Stimulated activated CD4-positive, alpha-beta T cell treated with anti-CD3 and anti-CD28 coated beads, Interleukin-15, amount 100 ng/mL, for 1 hour (primary cell): ENCODE measurements at places on chromosomes 12 and 14.

GRCh38 chr12:33323823-33324222 is 115.8 kb downstream of the SYT10 start:
- DNase-seq = no peak

DNA sequence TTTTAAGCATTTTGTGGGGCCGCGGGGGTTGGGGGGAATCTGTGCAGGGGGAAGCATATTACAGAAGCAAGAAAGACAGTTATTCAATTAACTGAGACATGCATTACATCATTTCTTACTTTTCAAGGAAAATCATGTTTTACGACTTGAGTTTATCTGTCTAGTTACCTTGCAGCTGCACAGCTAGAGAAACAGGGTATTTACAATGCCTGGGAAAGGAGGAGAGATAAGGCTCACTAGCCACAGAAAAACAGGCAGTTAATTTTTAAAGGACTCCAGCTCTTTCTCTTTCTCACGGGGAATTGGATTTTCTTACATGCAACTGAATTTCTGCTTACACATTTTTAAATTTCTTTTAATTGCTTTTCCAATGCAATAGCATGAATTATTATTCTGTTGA is 22.2 kb downstream of the FCF1 start:
- no peak for DNase-seq

DNA sequence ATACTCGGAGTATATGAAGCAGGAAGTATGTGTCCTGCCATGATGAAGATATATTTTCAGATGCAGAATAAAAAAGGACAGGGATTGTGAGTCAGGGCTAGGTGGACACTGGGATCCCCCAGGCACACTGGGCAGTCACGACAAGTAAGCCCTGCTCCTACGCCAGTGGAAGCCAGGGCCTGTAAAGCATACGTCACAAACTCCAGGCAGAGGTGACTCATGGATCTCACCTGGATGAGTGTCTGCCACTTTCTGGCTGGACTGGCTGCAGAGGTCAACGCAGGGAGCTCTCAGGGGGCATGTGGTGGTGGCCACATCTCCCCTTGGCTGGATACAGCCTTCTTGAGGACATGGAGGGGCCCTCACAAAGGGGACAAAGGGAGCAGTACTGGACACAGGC is 262.3 kb downstream of the GLT1D1 start:
- DNase-seq = no peak

DNA sequence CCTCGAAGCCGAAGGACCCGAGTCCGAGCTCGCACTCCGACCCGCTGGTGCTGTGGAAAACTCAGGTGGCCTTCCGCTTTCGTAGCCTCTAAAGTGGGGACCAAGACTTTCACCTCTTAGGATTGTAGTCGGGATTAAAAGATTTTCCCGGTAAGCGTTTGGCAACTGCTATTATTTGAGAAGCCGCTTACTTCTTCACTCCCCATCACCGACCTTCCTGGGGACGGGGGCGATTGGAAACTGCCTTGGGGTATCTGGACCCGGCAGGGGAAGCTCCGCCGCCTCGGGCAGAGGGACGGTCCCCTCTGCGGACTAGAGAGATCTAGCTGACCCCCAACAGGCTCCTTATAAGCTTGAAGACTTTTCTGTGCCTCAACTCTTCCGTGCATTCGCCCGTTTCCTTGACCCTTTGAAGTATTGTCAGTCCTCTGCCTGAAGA is 659 bp downstream of the TRAFD1 start:
- DNase-seq = no peak

GRCh38 chr12:69497308-69498026 is 27.3 kb downstream of the FRS2 start:
- no peak for DNase-seq

DNA sequence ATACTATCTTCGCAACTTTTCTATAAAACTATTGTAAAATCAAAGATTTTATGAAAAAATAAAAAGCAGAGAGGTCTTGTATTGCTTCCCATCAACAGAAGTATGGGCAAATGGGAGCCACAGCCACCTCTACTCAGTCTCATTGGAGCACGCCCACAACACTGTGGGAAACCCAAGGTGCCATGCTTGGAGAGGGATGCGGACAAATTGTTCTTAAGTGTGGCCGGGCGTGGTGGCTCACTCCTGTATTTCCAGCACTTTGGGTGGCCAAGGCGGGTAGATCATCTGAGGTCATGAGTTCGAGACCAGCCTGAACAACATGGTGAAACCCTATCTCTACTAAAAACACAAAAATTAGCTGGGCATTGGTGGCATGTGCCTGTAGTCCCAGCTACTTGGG is 498.2 kb upstream of the SOX5 start:
- DNase-seq = no peak

- DNase-seq = no peak
Observed at GRCh38 chr14:35394326-35395013, 10.1 kb downstream of the NFKBIA start.

DNA sequence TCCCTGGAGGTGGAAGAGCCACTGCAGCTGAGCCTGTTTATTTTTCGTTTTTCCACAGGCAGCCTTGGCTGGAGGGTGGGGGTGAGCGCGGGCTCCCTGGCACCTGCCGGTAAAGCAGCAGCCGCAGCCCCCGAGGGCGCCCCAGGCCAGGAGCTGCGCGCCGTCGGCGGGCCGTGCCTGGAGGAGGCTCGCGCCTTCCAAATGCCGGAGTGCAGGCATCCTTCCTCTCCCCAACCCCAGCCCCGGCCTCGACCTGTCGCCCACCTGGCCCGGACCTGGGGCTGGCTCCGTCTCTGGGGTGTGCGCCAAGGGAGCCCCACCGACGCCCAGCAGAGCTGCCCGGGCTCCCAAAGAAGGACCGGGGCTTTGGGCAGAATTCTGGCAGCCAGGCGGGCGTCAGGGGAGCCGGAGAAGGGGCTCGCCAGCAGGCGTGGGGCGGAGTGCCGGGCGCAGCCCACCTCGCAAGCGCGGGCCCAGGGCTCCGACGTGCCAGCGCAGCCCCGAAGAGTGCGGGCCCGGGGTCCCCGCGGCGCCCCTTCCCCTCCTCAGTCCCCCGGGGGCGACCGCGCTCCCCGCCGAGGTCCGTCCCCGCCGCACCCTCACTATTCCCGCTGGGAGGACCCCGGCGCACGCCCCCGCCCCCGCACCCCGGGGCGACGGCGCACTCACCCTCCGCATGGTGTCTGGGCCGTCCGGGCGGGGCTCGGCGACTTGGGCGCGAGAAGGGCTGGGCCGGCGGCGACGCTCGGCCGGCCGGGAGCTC is 130.3 kb downstream of the NDUFA12 start:
- no peak for DNase-seq

- DNase-seq = no peak
Observed at GRCh38 chr12:117036547-117036946, 62.7 kb downstream of the TESC start.

DNA sequence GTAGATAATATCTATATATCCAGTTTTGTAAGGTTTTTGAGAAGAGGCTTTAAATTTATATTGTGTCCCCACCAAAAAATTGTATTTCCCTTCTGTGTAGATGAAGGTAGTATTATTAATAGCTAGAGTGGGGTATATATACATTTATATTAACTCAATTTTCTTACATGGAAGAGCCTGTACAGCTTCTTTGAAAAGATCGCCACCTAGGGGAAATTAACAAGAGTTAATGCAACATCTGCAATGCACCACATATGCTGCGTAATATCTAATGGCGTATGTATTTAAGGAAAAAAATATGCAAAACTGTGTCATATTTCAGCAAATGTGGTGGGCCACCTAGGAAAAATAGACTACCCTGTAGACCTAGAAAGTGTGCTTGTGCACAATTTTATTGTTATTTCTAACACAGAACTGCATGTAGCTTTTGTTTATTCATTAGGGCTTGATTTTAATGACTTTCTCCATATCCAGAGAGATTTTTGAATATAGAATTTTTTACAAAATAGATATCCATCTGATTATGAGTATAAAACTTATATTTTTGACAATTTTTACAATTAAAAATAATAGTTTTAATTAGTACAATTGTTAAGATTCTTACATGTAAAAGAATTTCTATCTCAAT is 14.0 kb downstream of the CCER1 start:
- DNase-seq = no peak

- no peak for DNase-seq
Observed at GRCh38 chr14:22387776-22388241, 201.2 kb downstream of the DAD1 start.

- no peak for DNase-seq
Observed at GRCh38 chr14:73225496-73225895, 11.8 kb upstream of the PAPLN start.

DNA sequence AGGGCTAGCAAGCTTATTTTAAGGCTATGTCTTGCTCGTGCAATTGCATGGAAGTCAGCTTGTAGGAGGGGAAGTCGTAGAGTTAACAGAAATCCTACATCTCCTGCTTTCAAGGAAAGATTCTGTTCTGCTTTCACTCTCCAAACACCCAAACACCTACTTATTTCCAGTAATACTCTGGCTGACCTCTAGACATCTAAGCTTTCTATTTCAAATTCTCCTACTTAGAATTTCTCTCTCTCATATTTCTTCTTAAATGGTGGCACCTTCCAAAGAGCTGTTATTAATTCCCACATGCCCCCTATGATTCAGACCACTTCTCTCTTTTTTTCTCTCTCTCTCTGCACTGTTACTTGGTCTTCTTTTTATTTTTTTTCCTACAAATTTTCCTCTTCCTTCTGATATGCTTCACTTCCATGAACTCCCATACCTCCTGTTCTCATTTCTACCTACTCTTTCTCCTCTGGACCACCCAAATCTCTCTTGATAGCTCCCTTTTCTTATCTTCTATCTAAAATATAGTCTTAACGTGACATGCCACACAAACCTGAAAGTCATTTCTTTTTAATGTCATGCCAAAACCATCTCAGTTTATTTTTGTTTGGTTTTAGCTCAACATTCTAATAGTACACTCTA is 90.8 kb downstream of the RPS6KA5 start:
- DNase-seq = no peak

- no peak for DNase-seq
Observed at GRCh38 chr12:49339464-49339861, 2.5 kb upstream of the C1QL4 start.

DNA sequence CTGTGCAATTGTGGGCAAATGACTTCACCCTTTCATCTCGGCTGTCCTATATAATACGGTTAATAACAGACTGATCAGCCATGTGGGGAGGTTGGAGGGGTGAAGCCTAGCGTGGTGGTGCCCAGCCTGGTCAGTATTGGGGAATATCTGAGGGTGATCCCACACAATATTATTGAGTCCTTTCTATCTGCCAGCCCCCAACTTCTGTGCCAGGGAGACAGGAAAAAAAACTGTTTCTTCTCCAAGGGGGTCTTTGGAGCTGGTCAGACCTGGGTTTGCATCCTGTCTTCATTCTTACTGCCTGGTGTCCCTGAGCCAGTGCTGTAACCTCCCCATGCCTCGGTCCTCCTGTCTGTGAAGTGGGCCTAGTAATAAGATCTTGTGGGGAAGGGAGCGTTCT is 6.5 kb downstream of the CYP46A1 start:
- DNase-seq = no peak

- DNase-seq = no peak
Observed at GRCh38 chr12:89244536-89244935, 107.8 kb downstream of the DUSP6 start.

DNA sequence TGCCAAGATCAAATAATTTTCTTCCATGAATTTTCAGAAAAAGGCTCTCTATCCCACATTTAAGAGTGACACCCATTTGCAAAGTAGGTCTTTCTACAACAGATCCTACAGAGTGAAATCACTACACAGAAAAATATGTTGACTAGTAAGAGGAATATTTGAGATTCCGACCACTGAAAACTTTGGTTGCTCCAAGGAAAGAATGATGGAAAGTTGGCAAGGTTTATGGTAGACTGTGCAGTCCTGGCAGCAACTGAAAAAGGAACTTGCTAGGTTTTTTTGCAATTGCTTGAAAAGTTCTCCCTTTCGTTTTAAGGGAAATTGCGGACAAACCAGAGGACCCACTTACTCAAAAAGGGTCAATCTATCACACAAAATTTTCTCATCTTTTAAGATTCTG is 83.1 kb upstream of the TSPAN8 start:
- DNase-seq = no peak

GRCh38 chr14:105100910-105101309 is 35.7 kb upstream of the GPR132 start:
- DNase-seq = no peak

DNA sequence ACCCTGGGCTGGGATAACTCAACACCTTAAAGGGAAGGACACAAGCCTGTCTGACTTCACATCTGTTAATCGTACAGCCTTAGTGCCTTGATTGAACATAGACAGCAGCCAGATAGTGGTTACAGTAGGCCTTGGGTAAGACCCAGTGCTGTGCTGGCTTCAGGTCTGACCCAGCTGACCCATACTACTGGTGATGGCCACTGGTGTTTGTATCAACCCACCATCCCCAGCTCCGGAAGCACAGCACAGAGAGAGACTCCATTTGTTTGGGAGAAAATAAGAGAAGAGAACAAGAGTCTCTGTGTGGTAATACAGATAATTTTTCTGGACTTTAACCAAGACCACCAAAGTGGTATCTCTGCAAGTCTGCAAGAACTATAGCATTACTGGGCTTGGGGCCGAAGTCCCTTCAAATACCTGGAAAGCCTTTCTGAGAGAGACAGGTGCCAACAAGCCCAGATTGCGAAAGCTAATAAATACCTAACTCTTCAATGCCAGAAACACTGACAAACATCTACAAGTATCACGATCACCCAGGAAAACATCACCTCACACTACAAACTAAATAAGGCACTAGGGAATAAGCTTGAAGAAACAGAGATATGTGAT is 330.1 kb upstream of the GARIN2 start:
- DNase-seq = no peak

DNA sequence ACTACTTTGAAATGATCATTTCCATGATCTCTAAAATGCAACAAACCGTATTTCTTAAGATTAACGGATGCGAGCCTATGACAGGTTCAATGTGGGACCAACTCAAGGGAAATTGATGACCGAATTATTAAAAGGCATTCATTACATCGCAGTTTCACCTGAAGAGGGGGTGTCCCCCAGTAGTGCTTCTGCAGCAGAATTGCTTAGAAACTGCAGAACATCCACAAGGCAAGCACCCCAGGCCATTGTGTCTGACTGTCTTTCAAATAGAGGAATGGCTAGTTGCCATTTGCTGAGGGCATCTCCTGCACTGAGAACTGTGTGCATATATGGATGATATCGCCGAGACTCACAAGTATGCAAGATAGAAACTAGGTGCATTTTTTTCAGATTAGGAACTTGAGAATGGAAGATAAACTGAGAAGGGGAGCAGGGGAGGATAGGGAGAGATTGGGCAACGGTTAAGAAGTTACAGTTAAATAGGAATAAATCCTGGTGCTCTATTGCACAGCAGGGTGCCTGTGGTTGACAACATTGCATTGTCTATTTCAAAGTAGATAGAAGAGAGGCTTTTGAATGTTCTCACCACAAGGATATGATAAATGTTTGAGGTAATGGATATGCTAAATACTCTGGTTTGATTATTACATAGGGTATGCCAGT is 234.3 kb upstream of the PLEKHG7 start:
- DNase-seq = no peak

GRCh38 chr12:11732023-11732422 is 82.5 kb downstream of the ETV6 start:
- no peak for DNase-seq

GRCh38 chr14:103628684-103629502 is at the start of gene KLC1:
KLC1 (plus strand) TSS chr14:103629211; CDS start chr14:103654565, 25,354 bp downstream.
- peak; percentile 88 for DNase-seq
